Islet precursor cell (in vitro differentiated cells): ENCODE measurements at places on chromosomes 6 and 20.

DNA sequence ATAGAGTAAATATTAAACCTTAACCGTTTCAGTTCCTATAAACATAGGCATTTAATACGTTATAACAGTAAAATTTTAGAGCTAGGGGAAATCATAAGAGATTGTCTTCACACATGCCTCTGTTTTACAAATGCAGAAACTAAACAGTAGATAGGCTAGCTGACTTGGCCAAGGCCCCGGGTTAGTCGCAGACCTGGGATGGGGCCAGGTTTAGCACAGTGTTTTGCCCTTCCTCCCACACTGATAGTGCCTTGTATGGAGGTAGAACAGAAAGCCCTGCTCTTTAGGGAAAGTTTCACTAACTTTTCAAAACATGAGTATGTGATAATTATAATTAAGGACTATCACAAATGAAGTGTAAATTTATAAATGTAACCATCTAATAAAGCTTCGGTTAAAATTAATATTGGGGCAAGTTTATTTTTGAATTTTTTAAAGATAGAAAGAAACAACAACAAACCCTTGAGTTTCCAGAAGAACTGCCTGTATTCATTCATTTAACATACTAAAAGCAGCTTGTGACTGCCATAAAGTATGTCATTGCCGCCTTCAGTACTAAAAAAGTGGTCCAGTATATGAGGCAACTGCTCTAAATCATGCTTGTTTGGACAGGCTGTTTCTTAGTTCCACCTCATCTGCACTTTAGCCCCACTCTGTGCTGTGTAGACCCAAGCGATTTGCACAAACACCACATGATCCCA is 62.5 kb upstream of the LOC128125822 start:
- no peak for DNase-seq

GRCh38 chr20:63222541-63222940 is 6.6 kb upstream of the YTHDF1 start:
- DNase-seq, result no peak

- no peak for DNase-seq
Measured at GRCh38 chr6:163394659-163395058, 19.9 kb upstream of the QKI start.

- DNase-seq, result no peak
Measured at GRCh38 chr6:55818482-55818881, 56.9 kb downstream of the BMP5 start.

DNA sequence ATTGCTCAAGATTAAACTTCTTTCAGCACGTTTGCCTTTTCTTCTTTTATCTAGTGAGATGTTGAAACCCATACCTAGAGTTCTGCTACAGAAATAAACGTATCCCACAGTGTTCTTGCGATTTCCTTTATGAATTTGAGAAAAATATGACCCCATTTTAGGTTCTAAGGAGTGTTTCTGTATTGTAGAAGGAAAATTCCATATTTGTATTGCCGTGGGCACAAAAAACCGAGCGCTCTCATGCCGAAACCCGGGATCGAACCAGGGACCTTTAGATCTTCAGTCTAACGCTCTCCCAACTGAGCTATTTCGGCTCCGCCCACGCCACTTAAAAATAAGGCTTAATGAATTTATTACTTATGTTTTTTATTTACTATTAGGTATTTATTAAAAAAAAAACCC is 23.7 kb downstream of the ZNF311 start:
- peak; percentile 67 for DNase-seq
